Stimulated activated CD8-positive, alpha-beta memory T cell treated with anti-CD3 and anti-CD28 coated beads, Interleukin-15, amount 100 ng/mL, for 24 hours (primary cell): ENCODE measurements at places on chromosomes 6 and 20.

- no peak for DNase-seq
Measured at GRCh38 chr6:6542357-6542756, 46.2 kb upstream of the LY86 start.

DNA sequence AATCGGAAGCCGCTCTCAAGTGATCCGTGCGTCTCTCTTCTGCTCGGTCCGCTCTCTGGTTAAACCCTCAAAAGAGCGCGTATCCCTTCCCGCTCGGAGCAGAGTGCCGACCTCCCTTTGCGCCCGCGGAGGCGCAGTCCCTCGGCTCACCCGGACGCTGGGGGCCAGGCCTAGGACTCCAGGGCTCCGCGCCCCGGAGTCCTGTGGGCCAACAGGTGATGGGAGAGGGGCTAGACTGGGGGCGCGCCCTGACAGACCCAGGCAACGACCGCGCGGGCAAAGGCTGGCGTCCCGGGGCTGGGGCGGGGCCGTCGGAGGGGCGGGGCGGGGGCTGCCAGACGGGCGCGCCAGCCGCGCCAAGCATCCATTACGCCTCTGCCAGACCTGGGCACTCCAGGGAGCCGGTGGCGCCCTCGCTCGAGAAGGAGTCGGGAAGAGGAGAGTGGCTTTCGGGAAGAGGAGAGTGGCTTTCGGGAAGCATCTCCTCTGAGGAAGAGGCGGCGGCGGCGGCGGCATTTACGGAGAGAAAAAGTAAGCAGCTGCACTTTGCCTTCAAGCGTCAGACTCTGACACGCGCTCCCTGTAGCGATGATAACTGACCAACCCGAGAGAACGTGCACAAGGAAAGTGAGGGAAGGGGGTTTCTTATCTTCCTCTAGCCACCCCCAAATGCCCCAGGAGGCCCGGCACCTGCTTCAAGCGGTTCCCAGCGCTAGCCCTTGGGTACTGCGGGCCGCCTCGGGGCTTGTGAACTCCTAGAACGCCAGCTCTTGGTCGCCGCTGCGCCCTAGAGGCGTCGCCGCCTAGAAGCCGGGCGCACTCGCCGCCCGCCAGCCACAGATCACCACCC lies 2.6 kb downstream of the EPHA7 start:
- DNase-seq, result no peak

DNA sequence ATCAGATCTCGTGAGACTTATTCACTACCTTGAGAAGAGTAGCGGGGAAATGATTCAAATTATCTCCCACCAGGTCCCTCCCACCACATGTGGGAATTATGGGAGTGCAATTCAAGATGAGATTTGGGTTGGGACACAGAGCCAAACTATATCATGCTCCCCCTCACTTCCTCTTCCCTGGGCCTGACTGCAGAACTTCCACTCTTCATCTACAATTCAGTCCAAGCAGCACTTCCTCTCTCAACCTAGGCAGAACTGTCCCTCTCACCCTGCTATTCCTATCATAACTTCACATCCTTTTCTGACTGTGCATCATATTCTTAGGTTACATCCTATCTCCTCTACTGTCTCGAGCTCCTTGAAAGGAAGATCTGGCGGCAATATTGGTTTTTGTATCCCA lies 184.0 kb upstream of the HDDC2 start:
- DNase-seq, result no peak

DNA sequence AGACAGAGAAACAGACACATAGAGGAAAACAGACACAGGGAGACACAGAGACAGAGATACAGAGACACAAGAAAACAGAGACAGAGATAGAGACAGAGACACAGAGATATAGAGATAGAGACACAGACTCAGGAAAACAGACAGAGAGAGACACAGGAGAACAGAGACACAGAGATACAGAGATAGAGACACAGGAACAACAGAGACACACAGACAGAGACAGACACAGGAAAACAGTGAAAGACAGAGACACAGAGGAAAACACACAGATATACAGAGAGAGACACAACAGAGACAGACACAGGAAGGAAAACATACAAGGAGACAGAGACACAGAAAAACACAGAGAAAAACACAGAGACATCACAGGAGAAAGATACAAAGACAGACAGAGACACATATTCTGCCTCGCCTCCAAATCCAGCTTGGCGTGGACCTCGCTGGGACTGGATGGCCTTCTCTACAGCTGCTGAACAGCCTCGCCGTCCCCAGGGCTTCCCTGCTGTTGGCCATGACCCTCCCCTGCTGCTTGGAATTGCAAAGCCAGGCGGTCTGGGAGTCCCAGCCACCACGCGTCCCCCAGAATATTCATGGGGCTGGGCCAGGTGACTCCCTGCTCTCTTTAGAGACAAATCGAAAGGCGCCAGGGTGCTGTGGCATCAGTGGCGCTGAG lies 36.8 kb downstream of the NTSR1 start:
- no peak for DNase-seq

GRCh38 chr20:49542514-49542991 lies 25.4 kb downstream of the PTGIS start:
- no peak for DNase-seq

DNA sequence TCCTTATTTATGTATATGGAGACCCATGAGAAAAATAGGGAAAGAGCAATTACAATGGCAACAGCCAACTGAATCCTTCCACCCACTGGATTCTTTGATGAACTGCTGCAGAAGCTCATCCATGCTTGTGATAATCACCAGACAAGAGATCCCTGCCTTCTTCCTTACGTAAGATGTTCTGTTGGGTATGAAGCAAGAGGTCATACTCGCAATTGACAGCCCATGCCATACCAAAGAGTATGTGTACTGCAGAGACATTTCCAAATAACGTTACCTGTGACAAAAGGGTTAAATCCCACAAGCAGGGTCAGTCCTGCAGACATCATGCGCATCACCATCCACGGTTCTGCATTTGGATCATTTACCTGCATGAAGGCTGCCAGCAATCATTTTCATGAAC lies 27.8 kb downstream of the ELOVL5 start:
- no peak for DNase-seq

GRCh38 chr20:8662433-8662954 lies 406.4 kb upstream of the PLCB4 start:
- DNase-seq, result no peak

DNA sequence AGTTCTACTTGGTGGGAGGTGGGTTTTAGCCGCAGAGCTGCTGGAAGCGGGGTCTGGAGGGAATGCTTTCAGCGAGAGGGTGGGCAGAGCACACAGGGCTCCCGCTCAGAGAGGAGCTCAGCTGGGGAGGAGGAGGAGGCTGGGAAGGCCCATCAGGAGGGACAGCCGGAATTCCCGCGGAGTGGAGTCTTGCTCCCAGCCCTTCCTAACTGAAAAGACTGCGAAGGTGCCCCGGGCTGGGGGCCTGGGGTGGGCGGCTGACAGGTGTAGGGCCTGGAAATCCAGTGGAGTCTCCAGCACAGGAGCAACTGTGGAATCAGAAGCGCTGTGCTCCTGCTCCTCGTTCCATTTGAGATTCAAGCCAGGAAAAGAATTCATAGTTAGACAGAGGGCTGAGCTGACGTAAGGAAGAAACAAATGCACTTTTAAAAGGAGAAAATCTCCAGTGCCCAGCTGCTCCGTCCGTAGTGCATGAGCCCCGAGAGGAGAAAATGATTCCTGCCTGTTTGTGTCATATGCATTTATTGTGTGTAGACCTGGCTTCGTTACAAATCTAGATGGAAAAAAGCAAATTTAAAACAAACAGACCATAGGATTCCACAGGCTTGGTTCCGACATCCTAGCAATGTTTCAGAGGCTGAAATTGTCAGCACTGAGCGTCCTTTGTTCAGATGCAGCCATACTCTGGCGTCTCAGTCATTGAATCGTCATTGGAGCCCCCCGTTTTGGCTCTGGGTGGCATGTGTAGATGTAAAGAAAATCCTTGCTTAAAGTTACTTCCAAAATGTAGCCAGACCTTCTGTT lies 197.7 kb downstream of the SMOC2 start:
- no peak for DNase-seq

- DNase-seq, result no peak
Measured at GRCh38 chr6:148999501-148999900, 252.7 kb downstream of the UST start.

DNA sequence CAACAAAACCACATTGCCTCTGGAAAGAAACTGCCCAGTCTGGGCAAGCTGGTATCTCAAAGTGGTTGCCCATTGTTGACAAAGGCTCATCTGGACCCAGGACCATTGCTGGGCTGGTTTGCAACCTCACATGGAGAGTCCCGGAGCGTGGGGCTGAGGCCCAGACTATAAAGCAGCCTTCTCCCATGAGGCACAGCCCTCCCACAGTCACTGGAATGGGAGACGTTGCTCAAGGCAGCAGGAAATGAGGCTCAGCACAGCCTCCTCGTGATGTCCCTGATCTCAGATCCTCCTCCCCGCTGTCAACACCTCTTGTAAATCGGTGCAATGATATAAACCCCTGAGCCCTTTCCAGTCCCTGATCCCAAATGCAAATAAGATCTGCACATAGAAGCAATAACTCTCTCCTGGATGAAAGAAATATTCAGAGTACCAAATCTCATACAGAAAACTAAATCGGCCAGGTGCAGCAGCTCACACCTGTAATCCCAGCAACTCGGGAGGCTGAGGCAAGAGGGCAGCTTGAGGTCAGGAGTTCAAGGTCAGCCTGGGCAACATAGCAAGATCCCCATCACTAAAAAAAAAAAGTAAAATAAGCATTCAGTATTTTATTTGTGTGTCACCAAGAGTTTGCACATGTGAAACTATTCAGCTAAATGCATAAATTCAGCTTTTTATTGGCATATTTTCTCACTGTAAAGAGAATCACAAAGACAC lies 103.0 kb upstream of the RREB1 start:
- DNase-seq, result no peak

GRCh38 chr20:24277196-24277595 lies 192.2 kb upstream of the SYNDIG1 start:
- DNase-seq, result no peak

DNA sequence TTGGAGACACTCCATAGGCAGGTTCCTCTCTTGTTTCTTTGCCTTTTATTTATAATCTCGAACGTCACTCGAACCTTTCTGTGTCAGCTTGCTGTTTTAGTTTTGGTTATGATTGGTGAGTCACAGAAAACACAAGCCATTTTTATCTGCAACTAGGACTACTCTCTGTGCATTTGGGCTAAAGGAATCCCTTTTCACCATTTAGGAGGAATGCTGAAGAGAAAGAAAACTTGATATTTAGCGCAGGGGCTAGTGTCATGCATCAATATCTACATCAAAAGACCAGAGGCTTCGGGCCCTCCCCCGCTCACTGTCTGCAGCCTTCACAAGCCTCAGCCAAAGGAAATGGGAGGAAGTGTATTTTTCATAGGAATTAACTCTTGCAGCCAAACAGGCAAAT lies 507.8 kb upstream of the CITED2 start:
- DNase-seq, result no peak

DNA sequence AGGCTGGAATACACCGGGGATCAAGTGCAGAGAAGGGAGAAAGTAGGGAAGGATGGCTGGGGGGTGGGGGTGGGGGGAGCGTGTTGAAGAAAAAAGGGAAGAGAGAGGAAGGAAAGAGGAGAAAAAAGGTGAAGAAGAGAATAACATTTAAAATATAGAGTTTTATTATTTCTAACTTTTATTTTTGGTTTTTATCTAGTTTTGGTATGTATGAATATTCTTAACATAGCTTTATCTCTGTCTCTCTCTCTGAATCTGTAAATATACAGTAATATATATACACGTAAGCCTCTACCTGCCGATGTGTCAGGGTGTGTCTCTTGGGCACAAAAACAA lies 30.0 kb downstream of the HLA-F start:
- DNase-seq, result no peak

DNA sequence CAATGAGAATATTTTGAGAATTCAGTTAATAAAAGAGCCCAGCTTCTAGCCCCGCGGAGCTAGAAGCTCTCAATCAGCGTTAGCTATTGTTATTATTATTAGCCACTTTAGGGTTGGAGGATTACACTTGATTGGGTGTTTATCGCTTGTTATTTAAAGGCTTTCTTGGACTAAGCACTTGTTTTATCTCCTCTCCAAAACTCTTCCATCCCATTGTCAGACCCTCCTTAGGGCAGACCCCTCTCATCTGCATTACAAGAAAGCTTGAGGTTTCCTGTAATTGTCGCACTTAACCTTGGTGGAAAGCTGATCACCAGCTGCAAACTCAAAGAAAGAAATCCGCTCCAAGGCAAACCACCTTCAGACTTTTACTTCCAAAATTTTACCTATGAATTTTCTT lies 4.8 kb downstream of the DPPA5 start:
- no peak for DNase-seq

DNA sequence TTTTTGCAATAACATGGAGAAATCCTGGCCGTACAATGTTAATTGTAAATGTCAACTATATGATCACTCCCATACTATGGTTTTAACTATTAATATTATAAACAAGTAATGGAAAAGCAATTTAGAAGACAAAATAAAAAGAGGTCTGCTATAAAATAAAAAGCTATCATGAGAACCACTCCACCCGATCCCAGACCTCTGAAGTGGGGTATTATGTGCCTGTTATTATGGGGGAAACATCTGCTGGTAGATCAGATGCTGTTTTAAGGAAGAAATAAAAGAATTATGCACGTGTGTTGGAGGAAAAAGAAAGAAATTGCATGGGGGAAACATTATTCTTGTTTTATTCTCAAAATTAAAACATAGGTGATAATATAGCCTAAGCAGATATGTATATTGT lies 615.7 kb upstream of the ARID1B start:
- no peak for DNase-seq

GRCh38 chr20:3901028-3901705 lies 12.0 kb downstream of the PANK2 start:
- DNase-seq, result no peak

DNA sequence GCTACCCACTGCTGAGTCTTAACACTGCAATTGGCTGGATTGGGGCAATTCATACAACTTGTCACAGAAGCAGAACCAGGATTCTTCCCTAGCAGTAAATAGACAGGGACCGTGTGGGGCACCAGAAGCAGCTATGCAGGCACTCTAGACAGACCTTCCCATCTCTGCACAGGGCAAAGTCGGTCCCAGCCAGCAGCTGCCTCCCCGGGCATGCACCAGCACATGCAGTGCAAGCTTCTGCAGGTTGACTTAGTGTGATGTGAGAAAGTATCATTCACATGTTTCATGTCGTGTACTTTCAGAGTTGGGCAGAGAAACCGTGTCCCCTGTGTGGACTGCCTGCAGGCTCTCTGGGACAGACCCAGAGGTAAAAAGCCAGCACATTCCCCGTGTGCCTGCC lies 98.0 kb upstream of the FOXA2 start:
- no peak for DNase-seq

- DNase-seq, result no peak
Measured at GRCh38 chr6:65110031-65110430, 597.0 kb downstream of the EYS start.

DNA sequence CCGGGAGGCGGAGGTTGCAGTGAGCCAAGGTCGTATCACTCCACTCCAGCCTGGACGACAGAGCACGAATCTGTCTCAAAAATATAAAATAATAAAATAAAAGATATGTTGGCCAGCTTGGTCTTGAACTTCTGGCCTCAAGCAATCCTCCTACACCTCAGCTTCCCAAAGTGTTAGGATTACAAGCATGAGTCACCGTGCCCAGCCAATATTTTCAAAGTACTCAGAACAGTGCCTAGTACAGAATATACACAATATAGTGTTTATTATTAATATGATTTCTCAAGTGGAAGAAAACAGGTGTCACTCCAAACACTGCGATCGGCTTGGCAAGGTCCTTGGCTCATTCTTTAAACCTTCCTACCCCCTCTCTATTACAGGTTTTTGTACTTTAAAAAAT lies 3.1 kb downstream of the FAM210B start:
- no peak for DNase-seq
